ENCODE measurements at places on chromosomes 4 and X.

DNA sequence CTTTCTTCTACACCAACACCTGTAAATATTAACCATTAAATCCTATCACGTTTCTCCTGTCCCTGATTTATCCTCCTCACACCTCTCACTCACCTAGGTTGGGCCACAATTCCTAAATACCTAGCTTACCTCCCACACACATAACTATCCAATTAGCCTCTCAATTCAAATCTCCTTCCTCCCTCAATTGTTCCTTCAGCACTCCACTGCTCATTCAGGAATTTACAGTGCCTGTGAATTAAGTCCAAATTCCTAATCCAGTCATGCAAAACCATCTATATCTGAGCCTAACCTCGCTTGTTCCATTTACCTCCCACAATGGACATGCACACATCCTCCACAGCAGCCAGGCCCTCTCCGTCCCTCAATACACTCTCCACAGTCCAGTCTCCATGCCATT, 17.5 kb downstream of the ANXA5 start:
- DNase-seq = no peak

DNA sequence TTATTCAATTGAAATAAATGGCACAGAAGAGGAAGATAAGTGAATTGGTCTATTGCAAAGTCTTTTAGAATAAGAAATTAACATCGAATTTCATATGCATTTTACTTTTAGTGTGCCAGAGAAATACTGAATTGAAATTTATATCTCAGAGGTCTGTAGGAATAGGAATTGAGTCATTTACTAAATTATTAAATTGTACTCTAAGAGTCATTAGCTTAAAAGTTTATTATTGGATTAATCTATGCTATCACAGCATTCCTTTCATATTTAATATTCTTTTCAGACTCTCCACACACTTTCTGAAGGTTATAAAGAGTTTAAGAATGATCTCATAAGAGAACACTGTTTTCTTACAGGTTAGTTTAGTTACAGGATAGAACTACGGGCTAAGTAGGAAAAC, 2711.5 kb downstream of the ARAP2 start:
- no peak for DNase-seq

DNA sequence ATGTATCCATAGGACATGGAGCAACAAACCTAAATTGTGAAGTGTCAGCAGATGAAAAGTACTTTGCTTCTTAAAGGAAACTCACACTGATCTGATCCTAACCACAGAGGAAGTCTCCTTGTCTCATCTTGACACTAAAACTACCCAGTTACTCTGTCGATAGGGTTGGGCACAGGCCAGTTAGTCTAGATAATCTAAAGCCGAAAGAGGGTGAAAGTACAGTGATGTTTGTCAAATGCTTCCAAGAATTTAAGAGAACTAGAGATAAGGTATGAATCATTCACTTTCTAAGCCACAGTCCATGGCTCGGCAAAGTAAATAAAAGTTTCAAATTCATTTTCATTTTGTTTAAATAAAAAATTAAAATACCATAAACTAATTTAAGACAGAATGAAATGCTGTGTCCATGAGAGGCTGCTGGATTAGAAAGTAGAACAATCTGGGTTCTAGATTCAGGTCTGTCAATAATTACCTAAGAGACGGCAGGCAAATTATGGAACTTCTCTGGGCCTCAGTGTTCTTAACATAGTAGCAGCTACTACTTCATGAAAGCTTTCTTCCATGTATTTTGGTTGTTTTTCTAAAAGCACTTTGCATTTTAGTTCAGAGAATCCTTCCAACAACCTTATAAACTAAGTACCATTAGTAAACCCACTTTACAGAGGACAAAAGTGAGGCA, 176.7 kb downstream of the LDB2 start:
- no peak for DNase-seq

GRCh38 chr4:90128961-90129495, 1.8 kb downstream of the CCSER1 start:
- DNase-seq = no peak

DNA sequence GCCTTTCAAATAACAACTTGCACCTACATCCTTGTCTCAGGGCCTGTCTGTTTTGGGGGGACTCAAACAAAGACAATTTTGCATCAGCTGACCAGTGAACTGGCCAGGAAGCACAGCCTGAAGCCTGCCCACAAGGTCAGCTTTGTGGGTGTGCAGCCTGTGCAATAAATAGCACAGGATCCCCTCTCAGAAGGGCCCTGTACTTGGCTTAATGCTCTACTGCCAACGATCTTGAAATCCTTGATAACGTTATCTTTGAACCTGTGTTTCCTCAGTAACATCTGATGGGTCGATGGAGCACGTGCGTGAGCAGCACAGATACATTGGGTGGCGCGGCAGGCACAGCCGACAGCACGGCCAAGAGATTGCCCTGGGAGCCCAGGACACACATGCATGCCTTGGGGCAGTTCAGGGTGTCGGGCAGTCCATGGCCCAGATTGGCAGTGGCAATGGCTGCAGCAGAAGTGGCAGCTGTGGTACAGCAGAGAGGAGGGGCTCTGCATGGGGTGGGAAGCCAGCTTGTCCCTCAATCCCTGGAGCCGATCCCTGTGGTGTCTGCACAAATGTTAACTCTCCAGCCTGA, 58.8 kb upstream of the ATP6AP2 start:
- DNase-seq = no peak

- no peak for DNase-seq
These were observed 278.4 kb downstream of the IL15 start for GRCh38 chr4:141914746-141915145.

GRCh38 chr4:107755841-107756356, 35.9 kb upstream of the PAPSS1 start:
- no peak for DNase-seq

DNA sequence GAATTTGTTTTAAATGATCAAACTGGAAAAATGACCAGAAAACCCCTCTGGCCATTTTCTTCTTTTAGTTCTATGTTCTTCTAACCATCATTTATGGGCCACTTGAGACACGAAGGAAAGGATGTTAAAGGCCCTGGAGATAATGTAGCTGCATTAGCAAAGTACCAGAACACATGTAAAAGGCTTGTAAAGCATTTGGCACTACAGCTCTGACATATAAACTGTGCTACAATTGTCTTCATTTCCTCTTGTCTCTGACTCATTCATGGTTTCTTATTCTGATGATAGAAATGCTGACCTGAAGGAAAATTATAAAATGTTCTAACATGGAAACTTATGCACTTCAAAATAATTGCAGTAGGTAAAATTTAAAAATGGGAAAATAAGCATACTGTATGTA, 388.7 kb downstream of the FAT4 start:
- DNase-seq = no peak

GRCh38 chr4:184706453-184706852, 27.4 kb downstream of the CENPU start:
- DNase-seq = no peak
